ENCODE measurements at places on chromosomes 11 and 22. TPM values are rescaled to one million over a fixed set of nuclear protein-coding genes. Genes with fewer than 3 reads are reported as not detected.

CSRP3 gene
- total RNA-seq = not detected

- peaks cover 60% of the 10 kb centered on the region for H3K36me3 ChIP-seq
- peak overlapping the region; percentile 99 for H3K4me3 ChIP-seq
- DNase-seq = peak; percentile 75
- H3K4me1 ChIP-seq = peaks cover 70% of the 10 kb centered on the region
Measured at GRCh38 chr11:65425105-65425970, 2.7 kb downstream of the NEAT1 start.

DNA sequence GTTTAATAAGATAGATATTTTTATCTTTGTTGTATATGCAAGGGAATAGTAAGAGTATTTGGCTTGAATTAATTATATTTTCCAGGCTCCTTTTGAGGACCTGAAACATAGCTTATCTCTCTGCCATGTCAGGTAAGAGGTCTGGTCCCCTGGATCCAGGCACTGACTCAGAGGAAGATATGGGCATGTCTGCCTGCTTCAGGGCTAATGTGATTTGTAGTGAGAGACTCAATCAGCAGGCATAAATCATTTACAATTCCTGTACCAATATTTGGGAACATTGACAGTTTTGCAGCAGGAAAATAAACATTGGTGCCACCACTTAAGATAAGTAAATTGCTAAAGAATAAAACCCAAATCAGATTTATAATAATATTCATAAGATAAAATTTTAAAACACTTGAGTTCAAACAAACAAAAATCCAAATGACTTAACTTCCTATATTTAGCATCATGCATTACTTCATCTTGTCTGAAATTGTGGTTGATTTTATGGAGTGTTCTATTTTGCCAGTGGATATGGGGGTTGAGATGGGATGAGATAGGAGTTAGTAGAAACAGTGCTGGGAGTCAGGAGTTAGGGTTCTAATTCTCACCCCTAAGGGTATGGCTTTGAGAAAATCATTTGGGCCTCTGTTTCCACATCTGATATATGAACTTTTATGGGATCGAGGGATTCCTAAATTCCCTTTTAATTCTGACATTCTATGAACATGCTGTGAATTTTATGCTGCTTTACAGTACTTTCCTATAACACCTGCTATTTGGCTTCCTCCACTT lies 5.1 kb upstream of the CALCA start:
- DNase-seq = no peak
- H3K27ac ChIP-seq = no peak overlapping the region
- peaks cover 27% of the 10 kb centered on the region for H3K4me1 ChIP-seq
- no peak overlapping the region for H3K4me3 ChIP-seq
- H3K36me3 ChIP-seq = no peaks in the 10 kb centered on the region

DNA sequence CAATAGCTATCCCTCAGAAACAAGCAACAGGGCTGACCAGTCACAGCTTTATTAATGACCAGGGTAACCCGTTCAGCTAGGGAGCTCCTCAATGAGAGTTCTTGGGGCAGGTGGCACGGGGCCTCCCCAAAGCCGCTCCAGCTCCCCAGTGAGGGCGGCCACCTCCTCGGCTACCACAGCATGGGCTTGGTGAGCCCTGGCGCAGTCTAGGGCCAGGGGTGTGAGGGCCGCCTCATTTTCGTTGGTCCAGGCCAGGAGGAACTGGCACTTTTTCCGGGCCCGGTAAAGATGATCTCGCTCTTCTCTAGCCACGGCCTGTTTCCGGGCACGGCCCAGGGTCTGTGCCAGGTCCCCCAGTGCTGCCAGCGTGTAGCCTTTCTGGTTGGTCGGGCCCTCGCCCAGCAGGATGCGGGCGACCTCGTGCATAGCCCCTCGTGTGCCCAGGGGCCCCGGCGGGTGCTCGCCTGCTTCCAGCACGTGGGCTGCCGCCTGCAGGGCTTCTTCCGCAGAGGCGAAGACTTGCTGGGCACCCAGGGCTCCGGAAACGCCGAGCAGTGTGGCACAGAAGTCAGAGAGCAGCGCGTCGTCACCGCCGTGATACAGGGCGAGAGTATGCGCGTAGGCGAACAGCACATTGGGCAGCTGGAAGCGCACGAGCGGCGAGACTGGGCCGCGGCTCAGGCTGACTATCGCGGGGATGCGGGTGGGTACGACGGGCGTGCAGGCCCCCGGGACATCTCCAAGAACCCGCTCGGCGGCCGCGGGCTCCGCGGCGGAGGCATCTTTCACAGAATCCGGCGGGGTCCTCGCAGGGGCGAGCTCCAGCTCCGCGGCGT lies 913 bp downstream of the ZNHIT2 start:
- peak overlapping the region; percentile 93 for H3K27ac ChIP-seq
- H3K36me3 ChIP-seq = peaks cover 42% of the 10 kb centered on the region
- peaks cover 53% of the 10 kb centered on the region for H3K4me1 ChIP-seq
- DNase-seq = peak; percentile 51
- no peaks in the 10 kb centered on the region for H3K27me3 ChIP-seq

TOP3B gene
- 51.9 TPM for total RNA-seq

PDE2A gene
- 0.64 TPM for total RNA-seq
